Lower lobe of right lung (tissue), 2 donors: ENCODE measurements at places on chromosomes 1 and 21. TPM values are rescaled to one million over a fixed set of nuclear protein-coding genes. Genes with fewer than 3 reads are reported as not detected.

- DNase-seq, result no peak
- H3K4me1 ChIP-seq, result no peaks in the 10 kb centered on the region
- no peak overlapping the region for H3K27ac ChIP-seq
- no peaks in the 10 kb centered on the region for H3K27me3 ChIP-seq
- H3K4me3 ChIP-seq, result no peak overlapping the region
Observed at GRCh38 chr1:173590557-173590956, 12.3 kb downstream of the SLC9C2 start.

DNA sequence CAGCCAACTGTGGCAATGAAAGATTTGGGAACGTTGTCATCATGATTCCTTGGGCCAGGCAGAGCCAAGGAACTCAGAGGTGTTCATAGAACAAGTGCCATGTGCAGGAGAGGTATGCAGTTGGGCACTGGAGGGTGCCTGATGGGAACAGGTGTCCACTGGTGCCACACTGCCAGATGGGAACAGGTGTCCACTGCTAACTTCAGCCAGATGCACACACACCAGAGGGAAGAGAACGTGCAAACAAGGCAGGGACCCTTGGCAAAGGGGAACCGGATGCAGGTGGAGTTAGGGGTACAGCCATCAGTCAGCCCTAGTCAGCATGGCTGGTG lies 13.5 kb downstream of the OLFML2B start:
- no peak for DNase-seq
- H3K36me3 ChIP-seq, result no peaks in the 10 kb centered on the region
- peaks cover 4% of the 10 kb centered on the region for H3K4me1 ChIP-seq
- H3K4me3 ChIP-seq, result no peak overlapping the region
- H3K27ac ChIP-seq, result no peak overlapping the region

DNA sequence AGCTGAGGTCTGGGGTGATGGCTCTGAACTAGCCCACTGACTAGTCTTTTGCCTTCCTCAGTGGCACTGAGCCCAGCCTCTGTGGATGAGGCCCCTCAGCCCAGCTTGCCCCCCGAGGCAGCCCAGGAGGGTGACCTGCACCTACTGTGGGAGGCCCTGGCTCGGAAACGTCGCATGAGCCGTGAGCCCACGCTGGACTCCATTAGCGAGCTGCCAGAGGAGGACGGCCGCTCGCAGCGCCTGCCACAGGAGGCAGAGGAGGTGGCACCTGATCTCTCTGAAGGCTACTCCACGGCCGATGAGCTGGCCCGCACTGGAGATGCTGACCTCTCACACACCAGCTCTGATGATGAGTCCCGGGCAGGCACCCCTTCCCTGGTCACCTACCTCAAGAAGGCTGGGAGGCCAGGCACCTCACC lies 87.8 kb downstream of the TRIM11 start:
- no peak overlapping the region for H3K4me3 ChIP-seq
- H3K36me3 ChIP-seq, result peaks cover 52% of the 10 kb centered on the region
- H3K27me3 ChIP-seq, result no peaks in the 10 kb centered on the region
- no peak overlapping the region for H3K27ac ChIP-seq
- no peaks in the 10 kb centered on the region for H3K4me1 ChIP-seq
- DNase-seq, result peak; percentile 45

DNA sequence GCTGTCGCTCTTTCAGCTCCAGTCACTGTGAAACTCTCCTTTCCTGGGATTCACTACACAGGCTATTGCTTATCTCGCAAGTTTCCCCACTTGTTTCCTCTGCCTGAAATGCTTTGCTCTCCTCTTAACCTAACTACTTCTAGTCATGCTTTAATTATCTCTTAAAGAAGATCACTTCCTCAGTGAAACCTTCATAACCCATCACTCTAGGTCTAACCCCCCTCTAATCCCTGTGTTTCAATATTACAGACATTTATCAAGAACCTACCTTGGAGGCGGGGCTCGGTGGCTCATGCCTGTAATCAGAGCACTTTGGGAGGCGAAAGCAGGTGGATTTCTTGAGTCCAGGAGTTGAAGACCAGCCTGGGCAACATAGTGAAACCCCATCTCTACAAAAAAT lies 16.7 kb upstream of the ZNF644 start:
- no peak overlapping the region for H3K27ac ChIP-seq
- H3K36me3 ChIP-seq, result no peaks in the 10 kb centered on the region
- H3K4me3 ChIP-seq, result no peak overlapping the region

- H3K4me3 ChIP-seq, result no peak overlapping the region
- no peaks in the 10 kb centered on the region for H3K4me1 ChIP-seq
- no peak for DNase-seq
- H3K27me3 ChIP-seq, result no peaks in the 10 kb centered on the region
Observed at GRCh38 chr21:40923407-40923806, 76.4 kb upstream of the DSCAM start.

GRCh38 chr1:185360714-185361113 lies 43.7 kb upstream of the IVNS1ABP start:
- DNase-seq, result no peak
- no peaks in the 10 kb centered on the region for H3K36me3 ChIP-seq
- H3K27ac ChIP-seq, result no peak overlapping the region
- no peaks in the 10 kb centered on the region for H3K4me1 ChIP-seq
- no peak overlapping the region for H3K4me3 ChIP-seq

GRCh38 chr1:2204415-2205190 lies 10.0 kb upstream of the FAAP20 start:
- no peaks in the 10 kb centered on the region for H3K36me3 ChIP-seq
- H3K27ac ChIP-seq, result peak overlapping the region; percentile 81
- peaks cover 76% of the 10 kb centered on the region for H3K4me1 ChIP-seq
- DNase-seq, result peak; percentile 88
- H3K27me3 ChIP-seq, result no peaks in the 10 kb centered on the region

DNA sequence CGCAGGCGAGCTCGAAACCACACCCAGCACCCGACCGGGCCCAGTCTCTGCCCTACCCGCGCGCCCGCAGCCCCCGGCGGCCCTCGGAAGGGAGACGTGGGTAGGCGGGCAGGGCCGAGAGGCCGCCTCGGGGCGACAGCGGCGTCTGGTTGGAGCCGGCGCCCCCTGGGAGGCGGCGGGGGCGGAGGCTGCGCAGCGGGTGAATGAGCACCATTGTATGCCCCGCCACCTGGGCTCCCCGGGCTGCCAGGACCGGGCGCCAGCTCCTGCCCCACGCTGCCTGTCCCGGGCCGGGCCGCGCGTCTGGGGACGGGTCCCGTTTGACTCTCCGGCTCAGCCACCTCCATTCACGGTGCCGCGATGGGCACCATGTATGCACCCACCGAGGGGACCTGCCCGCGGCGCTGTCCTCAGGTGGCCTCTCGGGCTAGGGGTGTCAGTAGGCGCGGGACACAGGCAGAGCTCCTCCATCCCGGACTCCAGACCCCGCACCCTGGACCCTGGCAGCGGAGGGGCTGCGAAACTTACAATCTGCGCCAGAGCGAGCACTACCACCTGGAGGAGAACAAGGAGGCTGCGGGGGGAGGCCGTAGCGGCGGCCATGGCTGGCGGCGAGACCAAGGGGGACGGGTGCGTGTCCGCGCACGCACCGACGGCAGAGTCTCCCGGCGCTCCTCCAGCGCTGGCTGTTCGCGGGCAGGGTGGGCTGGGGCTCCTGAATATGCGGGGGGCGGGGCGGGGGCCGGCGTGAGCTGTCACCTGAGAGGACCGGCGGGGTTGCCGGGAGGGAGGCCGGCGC lies at the start of gene COL9A2:
Gene COL9A2 (minus strand): TSS at position 692 of the 799 bp plus-strand sequence. CDS start 89 bp downstream, at position 603.
- peaks cover 34% of the 10 kb centered on the region for H3K27me3 ChIP-seq
- peaks cover 37% of the 10 kb centered on the region for H3K4me1 ChIP-seq
- DNase-seq, result peak; percentile 63
- no peaks in the 10 kb centered on the region for H3K36me3 ChIP-seq
- peak within 1 kb of the TSS; percentile 57 for H3K4me3 ChIP-seq

DNA sequence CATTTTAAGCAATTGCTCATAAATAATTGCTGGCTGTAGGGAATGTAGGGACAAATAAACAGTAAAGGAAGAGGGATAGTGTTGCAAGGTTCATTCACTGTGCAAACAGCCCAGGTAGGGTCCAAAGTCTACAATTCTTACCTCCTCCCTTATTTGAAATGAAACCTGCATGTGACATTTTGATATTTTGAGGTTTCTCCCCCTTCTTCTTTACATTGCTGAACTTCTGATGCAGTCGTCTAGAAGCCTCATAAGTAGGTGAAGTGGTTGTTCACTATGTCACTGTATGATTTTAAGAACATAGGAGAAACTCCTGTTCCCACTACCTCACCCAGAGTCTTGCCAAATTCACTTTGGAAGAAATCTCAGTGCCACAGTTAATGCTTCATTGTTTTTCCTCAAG lies 16.1 kb downstream of the F5 start:
- no peak overlapping the region for H3K27ac ChIP-seq
- H3K4me1 ChIP-seq, result no peaks in the 10 kb centered on the region
- no peak overlapping the region for H3K4me3 ChIP-seq

DNA sequence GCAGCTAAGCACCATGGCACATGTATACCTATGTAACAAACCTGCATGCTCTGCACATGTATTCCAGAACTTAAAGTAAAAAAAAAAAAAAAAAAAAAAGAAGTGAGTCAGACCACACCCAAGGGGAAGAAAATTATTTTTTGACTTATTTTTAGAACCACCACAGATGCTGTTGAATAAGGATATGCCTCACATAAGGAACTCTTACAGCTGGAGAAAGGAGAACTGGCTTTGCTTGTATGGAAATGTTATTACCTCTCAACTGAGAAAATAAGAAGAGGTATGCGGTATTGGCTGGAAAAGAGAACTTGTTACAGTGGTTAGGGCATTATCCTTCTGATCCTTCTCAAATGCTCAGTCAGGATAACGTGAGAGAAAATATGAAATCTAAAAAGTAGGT lies 27.5 kb upstream of the FCER1A start:
- H3K4me3 ChIP-seq, result no peak overlapping the region
- no peak overlapping the region for H3K27ac ChIP-seq
- no peaks in the 10 kb centered on the region for H3K36me3 ChIP-seq

- H3K4me1 ChIP-seq, result no peaks in the 10 kb centered on the region
- peaks cover 53% of the 10 kb centered on the region for H3K27me3 ChIP-seq
- DNase-seq, result no peak
- no peak overlapping the region for H3K4me3 ChIP-seq
Observed at GRCh38 chr1:51956528-51957509, 33.7 kb downstream of the RAB3B start.

FCGR3B gene
- total RNA-seq, result 50.1 TPM

PIGV gene
- 20.3 TPM for total RNA-seq

LCE1F gene
- total RNA-seq, result not detected

NUP210L gene
- 1.7 TPM for total RNA-seq

S100A4 gene
- 600 TPM for total RNA-seq

SPRR4 gene
- total RNA-seq, result not detected
